Activated CD4-positive, alpha-beta memory T cell treated with anti-CD3 and anti-CD28 coated beads for 36 hours (primary cell): ENCODE measurements at places on chromosomes 6 and 20. TPM values are rescaled to one million over a fixed set of nuclear protein-coding genes. Genes with fewer than 3 reads are reported as not detected.
A peak's percentile ranks its signal among the peaks of the same experiment; 100 is the strongest.

BFSP1 gene
- 0.34 TPM for total RNA-seq

PRND gene
- not detected for total RNA-seq

DNA sequence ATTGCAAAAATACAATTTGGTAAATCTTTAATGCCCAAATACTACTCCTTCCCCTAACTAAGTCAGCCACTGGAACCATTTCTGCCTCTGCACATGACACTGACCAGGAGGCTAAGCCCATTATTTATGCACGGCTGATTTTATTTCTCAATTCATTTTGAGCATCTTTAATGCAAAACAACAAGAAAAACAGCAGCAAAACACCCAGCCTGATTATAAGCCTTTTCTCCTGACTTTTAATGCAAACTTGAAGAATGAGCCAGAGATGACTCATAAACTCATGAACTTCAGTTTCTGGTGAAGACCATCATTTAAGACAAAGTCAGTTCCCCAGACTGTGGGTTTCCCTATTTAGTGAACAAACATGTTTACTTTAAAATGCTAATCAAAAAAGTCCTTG, 51.6 kb downstream of the CYP24A1 start:
- no peak for DNase-seq

- DNase-seq, result no peak
These were observed 1.9 kb upstream of the BACH2 start for GRCh38 chr6:90298459-90299053.

- DNase-seq, result peak; percentile 26
These were observed 16.9 kb downstream of the NDRG3 start for GRCh38 chr20:36728986-36729385.

DCDC2 gene
- 0.31 TPM for total RNA-seq

MYMX gene
- not detected for total RNA-seq

DNA sequence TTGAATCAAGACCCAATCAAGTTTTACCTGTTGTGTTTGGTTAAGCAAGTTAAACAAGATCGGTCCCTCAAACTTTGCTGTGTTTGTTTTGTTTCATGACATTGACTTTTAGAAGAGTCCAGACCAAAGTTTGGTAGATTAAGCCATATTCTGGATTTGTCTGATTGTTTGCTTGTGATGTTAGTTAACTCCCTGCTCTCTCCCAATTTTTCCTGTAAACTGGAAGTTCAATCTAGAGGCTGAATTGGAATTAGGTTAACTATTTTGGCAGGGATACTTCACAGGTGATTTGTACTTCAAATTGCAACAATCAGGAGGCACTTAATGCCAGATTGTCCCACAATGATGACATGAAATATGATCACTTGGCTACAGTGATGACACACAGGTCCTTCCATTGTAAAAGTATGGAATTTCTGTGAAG, 13.6 kb upstream of the SH3BGRL2 start:
- DNase-seq, result no peak

DNA sequence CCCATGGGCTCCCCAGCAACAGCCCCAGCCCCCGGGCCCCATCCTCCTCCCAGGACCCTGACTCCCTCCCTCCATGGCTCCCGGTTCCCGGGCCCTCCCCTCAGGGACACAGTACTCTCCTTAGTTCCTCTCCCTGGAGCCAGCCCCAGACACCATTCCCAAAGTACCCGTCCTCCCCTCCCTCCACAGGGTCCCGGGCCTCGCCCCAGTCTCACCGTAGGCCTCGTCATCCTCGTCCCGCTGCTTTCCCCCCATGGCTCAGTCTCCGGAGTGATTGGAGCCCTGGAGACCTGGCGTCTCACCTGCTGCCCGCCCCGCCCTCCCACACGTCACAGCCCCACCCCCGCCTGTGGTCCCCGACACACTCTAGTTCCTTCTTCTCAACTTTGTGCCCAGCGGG, at the start of gene SLC44A4:
Gene SLC44A4, minus strand, starts transcription at position 272 of the 400 bp plus-strand sequence. Its CDS starts 17 bp downstream, at position 255.
- DNase-seq, result no peak

BPIFA1 gene
- total RNA-seq, result not detected

DNA sequence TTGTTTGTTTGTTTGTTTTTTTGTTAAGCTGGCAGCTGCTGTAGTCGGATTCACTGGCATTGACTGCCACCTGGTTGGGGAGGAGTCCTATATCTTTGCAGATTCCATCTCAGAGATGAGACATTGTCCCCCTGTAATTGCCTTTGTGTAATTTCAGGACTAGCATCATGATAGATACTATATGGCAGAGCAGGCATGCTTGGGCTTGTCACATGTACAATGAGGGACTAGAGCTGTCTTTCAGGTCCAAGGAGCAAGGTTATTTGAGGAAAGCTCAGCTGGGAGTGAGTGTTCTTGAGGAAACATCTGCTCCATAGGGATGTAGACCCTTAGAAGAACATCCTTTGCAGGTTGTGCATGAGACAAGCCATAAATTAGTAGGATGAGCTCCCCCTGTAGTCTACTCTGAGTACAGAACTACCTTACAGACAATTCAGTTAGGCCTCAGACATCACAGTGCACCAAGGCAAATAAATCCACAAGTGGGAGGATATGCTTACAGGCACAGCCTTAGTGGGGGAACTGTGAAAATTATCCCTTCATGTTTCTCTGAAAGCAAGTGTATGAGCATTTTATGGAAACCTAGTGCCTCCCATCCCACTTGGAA, 62.1 kb downstream of the BMP2 start:
- DNase-seq, result no peak

DNA sequence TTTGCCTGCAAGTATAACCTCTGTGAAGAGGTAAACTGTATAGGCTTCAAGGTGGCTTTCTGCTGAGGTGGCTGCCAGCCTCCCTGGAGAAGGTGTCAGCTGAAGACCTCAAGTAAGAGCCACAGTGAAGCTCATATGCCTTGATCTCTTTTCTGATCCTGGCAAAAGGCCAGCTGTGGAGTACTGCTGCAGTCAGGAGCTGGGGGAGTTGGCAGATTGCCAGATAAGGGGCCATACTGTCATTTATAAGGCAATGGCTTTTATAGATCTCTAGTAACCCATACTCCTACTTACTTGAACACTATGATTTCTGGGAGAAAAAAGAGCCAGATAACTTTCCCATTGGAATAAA, 8.8 kb upstream of the CEP85L start:
- peak; percentile 54 for DNase-seq
